Activated T-cell treated with anti-CD3 and anti-CD28 coated beads, Interleukin-2, amount 50 U/mL, for 48 hours (primary cell): ENCODE measurements at places on chromosomes 3 and 15.

- DNase-seq: no peak
These were observed 83.1 kb downstream of the CGGBP1 start for GRCh38 chr3:87975716-87976115.

DNA sequence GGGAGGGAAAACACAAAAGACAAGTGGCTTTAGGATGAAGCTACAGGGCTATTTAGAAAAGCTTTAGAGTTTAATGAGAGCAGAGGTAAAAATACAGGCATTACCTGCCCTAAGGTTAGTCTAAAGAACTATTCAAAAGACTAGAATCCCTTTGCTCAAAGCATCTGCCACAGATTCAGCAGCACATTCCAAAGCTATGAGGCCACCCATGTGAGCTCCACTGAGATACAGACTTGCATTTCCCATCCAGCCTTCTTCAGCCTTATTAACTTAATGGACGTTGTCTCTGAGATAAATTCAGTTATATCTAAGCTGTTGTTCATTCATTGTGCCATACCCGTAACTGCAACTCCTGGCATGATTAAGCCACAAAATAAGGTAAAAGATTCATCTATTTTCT, 25.4 kb downstream of the CXCR6 start:
- DNase-seq: no peak

- DNase-seq: no peak
These were observed 360.1 kb downstream of the SHQ1 start for GRCh38 chr3:72487946-72488737.

DNA sequence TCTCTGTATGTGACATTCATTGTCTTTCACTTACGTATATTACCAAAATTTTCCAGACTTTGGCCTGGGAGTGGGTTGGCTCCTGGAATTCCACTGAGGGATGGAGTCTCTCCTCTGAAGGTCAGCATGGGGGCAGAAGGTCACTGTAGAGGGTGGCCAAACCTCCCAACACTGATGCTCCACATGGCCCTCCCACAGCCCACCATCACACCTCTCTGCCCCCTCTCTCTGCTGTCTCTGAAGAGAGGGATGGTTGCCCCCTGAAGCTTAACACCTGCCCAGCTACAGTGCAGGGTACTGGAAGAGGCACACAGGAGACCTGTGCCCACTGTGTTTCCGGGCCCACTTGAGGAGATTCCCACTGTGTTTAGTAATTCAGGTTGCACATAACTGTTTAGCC, 52.2 kb downstream of the CMTM6 start:
- DNase-seq: no peak

DNA sequence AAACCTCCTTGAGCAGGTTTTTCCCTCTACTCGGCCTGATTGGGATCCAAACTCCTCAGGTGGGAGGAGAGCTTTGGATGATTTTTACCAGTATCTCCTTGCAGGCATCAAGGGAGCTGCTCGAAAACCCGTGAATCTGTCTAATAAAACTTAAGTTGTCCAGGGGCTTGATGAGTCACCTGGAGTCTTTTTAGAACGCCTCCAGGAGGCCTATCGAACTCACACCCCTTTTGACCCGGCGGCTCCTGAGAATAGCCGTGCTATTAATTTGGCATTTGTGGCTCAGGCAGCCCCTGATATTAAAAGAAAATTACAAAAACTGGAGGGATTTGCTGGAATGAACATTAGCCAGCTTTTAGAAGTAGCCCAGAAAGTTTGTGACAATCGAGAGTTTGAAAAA, 41.6 kb downstream of the ZBTB11 start:
- DNase-seq: no peak

- no peak for DNase-seq
These were observed 257.0 kb downstream of the MFSD1 start for GRCh38 chr3:159058859-159059258.

GRCh38 chr15:45409596-45409995, 31.3 kb upstream of the GATM start:
- DNase-seq: no peak

DNA sequence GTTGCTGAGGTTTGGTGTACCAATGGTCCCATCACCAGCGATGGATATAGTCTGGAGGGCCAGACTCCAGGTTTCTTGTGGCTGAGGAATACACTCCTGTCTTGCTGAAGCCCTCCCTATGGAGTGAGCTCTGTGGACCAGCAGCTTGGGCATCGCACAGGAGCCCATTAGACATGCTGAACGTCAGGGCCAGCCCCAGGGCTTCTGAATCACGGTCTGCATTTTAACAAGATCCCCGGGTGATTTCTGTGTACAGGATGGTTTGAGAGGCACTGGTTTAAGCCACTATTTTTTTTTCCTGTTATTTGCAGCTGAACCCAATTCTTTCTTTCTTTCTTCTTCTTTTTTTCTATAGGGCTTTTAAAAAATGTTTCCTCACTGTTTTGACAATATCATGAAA, 69.5 kb upstream of the XCR1 start:
- no peak for DNase-seq

DNA sequence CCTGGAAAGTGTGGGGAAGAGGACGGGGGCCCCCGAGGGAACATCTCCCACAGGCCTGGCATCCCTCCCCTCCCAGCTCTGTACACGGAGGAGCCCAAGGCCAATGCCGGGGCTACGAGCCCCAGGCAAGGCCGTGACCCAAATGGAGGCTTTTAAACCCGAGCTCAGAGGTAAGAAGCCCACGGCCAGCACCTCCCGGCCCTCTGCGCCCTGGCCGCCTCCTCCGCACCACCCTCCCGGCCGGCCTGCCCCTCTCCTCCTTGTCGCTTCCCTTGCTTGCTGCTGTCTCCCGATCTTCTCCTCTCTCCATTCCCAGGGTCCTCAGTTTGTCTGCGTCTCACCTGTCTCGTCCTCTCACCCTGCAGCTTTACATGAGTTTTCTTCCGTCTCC, 1.3 kb downstream of the MUC4 start:
- DNase-seq: no peak

DNA sequence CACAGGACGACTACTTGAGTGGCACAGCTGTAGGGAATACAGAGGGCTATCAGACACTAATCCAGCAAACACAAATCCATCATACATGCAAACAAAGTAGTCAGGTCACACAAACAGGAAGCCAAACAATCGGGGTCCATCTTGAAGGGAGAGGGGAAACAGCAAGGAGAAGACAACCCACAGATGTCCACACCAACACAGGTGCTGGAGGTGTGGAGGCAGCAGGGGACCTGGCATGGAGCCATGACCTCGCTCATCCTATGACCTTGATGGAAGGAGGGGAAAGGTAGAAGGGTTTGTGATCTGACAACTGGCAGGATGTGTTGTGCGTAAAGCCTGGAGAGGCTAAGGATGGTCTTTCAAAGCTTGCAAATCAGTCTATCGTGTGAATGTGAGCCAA, 39.9 kb upstream of the SKOR1 start:
- DNase-seq: no peak

GRCh38 chr3:7194071-7194835, 333.3 kb downstream of the GRM7 start:
- DNase-seq: no peak

- no peak for DNase-seq
These were observed 18.5 kb downstream of the LIMD1 start for GRCh38 chr3:45612918-45613602.

- DNase-seq: peak; percentile 42
These were observed 41.9 kb downstream of the LIPC start for GRCh38 chr15:58473724-58474123.

- DNase-seq: peak; percentile 79
These were observed 11.9 kb downstream of the GRM2 start for GRCh38 chr3:51718547-51719409.

GRCh38 chr15:100930306-100930848, 11.2 kb downstream of the LRRK1 start:
- no peak for DNase-seq

DNA sequence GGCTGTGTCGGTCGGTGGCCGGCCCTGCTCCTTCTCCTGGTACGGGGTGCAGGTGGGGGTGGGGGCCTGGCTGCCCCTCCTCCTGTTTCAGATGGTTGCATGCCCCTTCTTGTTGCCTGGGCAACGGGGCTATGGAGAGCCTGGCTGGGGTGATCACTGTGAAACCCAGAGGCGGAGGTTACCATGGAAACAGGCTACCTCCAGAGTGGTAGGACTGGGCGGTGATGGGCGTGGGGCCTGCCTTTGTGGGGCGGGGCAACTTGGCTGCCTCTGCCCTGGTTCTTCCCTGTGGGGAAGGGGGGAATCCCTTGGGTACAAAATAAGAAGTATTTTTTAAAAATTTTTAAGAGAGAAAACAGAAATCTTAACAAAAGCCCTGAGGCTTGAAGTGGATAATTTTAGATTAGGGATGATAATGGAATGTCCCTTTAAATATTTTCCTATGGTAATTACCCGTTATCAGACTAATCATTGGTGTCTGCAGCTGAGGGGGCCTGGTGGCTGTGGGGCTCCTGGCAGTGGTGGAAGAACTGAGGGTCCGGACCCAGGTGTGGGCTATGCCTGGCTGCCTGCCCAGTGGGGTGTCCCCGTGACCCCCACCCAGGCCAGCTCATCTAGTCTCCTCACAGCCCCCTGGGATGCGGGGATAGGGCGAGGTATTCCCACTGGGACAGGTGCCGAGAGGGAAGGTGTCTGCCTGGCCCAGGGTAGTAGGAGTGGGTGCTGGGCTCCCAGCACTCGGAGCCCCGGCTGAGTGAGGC, 32.5 kb downstream of the PLXNA1 start:
- DNase-seq: no peak

DNA sequence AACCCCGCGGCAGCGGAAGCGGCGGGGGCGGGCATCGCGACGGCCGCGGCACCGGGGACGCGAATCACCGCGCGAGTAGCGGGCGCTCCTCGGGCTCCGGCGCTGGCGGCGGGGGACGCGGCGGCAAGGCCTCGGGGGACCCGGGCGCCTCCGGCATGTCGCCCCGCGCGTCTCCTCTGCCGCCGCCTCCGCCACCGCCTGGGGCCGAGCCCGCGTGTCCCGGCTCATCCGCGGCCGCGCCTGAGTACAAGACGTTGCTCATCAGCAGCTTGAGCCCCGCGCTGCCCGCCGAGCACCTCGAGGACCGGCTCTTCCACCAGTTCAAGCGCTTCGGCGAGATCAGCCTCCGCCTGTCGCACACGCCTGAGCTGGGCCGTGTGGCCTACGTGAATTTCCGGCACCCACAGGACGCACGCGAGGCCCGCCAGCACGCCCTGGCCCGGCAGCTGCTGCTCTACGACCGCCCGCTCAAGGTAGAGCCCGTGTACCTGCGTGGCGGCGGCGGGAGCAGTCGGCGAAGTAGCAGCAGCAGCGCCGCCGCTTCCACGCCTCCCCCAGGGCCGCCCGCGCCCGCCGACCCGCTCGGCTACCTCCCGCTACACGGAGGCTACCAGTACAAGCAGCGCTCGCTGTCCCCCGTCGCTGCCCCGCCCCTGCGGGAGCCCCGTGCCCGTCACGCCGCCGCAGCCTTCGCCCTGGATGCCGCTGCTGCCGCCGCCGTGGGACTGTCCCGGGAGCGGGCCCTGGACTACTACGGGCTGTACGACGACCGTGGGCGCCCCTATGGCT, 675 bp downstream of the RBM15B start:
- peak; percentile 65 for DNase-seq

GRCh38 chr3:117532268-117532667, 822.7 kb downstream of the TUSC7 start:
- DNase-seq: no peak

GRCh38 chr3:48478626-48479555, 25.1 kb downstream of the SHISA5 start:
- peak; percentile 68 for DNase-seq

DNA sequence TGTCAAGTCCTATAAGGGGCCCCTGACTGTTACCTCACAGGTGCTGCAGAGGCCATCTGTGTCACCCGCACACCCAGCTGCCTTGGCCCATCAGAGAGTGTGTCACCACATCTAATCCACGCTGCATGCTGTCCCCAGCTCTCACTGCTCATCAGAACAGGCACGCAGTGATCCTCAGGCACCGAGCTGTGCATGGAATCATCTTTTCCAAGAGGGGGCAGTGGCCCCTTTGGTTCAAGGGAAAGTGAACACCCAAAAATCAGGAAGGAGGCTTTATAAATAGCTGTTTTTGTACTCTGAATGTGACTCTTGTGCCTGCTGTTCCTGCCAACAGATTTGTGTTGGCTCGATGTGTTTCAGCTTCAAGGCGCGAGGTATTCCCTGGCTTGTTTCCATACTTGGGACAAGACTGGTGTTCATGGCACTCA, 110.3 kb upstream of the ETV5 start:
- no peak for DNase-seq

DNA sequence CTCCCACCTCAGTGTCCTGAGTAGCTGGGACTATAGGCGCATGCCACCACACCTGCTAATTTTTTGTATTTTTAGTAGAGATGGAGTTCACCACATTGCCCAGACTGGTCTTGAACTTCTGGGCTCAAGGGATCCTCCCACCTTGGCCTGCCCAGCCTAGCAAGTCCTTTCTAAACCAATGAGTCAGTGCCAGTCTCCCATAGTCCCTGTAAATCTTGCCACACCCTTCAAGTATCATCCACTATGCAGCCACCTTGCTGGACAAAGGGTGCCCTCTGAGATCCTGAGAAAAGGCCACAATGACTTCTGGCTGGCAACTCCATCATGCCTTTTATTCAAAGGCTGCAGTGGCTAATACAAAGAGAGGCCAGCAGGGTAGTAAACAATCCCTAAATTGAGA, 184.0 kb downstream of the ABHD5 start:
- no peak for DNase-seq

DNA sequence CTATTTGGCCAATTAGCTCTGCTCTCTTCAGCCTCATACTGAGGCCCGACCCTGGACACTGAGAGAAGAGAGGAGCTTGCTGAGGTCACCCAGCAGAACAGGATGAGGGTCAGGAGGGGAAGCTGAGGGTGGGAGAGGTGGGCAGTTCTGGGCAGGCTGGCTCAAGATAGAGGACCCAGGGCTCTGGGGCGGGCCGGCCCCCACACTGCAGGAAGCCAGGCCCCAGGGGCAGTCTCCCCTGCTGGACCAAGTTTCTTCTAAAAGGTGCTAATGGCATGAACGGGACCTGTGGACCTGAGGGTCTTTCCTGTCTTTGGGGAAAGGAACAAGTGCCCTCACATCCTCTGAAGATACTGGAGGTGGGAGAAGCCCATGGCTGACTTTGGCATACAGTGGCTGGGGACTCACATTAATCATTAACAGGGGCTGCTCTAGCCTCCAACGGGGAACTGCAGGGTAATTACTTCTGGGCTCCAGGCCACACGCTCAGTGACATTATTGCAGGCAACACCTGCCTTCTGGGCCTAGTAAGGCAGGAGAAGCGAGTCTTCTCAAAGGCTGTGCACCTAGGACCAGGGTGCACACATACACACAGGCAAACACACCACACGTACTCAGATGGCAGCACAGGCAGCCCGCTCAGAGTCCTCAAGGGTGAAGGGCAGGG, 10.6 kb downstream of the HCN4 start:
- no peak for DNase-seq
